NCI-H460 (cell line): ENCODE measurements at places on chromosomes 5 and 9. TPM values are rescaled to one million over a fixed set of nuclear protein-coding genes. Genes with fewer than 3 reads are reported as not detected.

DNA sequence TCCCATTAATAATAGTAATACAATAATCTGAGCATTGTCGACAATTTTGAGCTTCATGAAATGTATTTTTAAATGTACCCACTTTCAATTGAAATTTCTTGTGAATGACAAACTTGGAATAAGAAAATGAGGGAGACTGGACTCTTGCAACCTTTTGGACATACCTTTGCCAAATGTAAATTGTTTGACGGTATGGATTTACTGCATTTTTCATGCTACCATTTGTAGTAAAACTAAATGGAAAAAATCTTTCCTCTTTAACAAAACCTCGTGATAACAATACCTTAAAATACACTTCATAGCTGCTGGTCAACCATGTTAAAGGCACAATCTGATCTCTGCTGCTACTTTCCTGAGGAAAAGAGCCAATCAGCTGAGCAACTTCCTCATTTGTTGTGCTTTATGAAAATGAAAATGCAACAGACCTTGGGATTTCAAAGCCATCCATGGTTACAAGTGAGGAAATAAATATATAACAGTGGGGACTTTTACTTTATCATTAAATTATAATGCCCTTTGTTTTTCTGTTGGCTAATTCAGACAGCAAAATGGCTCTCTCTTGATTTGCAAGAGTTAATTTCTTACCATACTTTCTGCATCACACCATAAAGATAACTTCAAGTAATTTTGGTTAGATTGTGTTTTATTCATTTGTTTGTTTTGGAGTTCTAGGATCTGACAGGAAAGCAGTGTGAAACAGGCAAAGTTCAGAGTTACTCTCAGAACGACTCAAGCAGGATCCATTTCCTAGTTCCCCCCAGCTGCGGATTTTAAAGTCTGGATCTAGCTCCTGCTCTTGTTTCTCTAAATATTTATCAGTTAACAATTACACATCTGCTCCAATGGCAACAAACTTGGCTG lies 1.1 kb downstream of the ALDH1A1 start:
- DNase-seq, result no peak

DNA sequence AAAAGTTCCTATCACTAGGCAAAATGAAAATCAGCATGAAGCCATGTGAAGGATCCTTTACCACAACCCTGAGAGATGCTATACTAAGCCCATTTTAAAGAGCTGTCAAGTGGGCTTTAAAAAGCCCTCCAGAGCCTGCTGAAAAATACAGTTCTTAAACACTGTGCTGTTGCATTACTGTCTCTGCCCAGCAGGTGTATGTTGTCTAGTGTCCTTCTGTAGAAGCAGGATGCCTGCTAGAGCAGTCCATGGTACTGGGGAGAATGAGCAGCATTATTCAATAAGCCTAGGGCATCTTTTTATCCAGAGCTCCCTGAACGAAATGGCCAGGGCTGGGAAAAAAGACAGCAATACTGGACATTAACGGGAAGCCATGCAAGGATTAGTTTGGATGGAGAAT lies 126.2 kb upstream of the PLCXD3 start:
- DNase-seq, result peak; percentile 6

The DNAI1 gene
- total RNA-seq, result 0.25 TPM in 1 of 2 replicates, not detected in the other

DNA sequence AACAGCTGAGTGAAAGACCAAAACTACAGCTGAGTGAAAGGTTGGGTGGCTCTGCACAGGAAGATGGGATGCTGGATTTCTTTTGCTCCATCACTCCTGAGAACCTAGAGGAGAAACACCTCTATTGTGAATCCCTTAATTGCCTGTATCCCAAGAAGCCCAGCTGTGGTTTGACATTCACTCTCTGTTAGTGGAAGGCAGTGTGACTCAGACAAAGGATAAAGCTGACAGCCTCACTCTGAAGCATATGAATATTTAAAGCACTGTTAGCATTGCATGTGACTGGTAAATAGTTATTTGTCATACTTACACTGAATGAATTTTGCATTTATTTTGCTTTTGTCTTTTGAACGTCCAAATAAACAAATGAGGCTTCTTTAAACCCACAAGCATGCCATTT lies 367.1 kb upstream of the RIOK2 start:
- DNase-seq, result no peak

GRCh38 chr5:111294551-111294950 lies 70.4 kb downstream of the CAMK4 start:
- DNase-seq, result no peak

DNA sequence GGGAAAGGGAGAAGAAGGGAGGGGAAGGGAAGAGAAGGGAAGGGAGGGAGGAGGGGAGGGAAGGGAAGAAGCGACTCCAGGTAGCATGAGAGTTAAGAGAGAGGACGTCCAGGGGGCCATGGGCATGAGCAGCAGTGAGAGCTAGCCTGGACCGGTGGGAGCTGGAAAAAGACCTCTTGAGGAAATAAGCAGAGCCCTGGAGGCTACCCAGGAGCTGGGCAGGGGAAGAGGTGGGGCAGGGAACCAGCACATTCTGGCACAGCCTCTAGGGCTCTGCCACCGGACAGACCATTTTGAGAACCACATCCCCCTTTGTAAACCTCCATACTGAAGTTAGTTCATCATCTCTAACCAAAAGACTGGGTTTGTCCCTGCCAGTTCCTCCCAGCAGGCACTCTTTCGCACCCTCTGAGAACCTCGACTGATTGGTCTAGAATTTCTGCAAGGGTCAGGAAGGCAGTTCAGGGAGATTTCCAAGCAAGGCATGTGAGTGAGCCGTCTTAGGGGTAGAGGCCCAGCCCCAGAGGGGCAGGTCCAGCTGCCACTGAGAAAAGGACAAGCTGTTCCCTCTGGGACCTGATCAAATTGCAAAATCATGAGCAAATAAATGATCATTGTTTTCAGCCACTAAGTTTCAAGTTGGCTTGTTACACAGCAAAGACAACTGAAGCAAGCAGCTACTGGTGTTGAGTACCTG lies 11.6 kb downstream of the NAIF1 start:
- no peak for DNase-seq
